ENCODE measurements at places on chromosomes 6 and 20.

- DNase-seq: peak; percentile 71
Measured at GRCh38 chr20:59013959-59014608, 5.1 kb upstream of the TUBB1 start.

- DNase-seq: no peak
Measured at GRCh38 chr6:153435787-153436186, 304.7 kb upstream of the RGS17 start.

- DNase-seq: peak; percentile 10
Measured at GRCh38 chr6:169141671-169142537, 111.7 kb downstream of the THBS2 start.

DNA sequence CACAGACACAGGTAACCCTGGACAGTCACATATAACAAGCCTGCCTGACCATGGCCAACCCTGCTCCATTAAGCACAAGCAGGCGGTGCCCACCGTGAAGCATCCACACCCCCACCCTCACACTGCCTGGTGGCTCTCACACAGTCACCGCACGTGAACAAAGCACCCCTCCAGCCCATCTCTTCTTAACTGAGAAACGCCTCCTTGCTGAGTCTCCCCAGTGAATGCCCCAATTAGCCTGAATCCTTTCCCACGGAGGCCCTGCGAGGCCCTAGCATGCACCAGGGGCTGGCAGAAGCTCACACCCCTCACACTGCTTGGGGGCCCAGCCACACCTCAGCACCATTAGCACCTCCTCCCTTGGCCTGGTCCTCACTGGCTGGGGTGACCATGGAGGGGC is 72.3 kb downstream of the GRM4 start:
- no peak for DNase-seq

- peak; percentile 14 for DNase-seq
Measured at GRCh38 chr6:140744659-140745320, 1370.3 kb upstream of the CITED2 start.

All from common myeloid progenitor, CD34-positive (primary cell).